ENCODE measurements at places on chromosomes 3 and 15. TPM values are rescaled to one million over a fixed set of nuclear protein-coding genes. Genes with fewer than 3 reads are reported as not detected.

TLNRD1 gene
- 17.8 TPM for total RNA-seq

ISG20 gene
- total RNA-seq, result 48.6 TPM

- no peak for DNase-seq
These were observed 27.0 kb downstream of the ARL14 start for GRCh38 chr3:160703974-160704373.

DNA sequence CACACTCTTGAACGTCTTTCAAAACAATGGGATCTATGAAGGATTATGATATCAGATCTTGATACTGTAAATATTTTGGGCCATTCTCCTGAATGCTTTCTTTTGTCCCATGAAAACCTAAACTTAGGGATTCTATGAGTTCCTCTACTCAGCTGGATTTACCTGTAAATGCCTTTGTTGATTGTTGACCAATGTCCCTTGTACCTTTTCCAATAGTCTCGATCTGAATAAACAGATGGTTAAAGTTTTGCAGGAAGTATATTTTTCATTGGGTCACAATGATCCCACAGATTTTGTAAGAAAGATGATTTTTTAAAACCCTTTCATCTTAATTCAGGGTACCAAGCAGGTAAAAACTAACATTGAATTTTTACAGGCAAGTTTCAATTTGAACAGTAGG, 634.1 kb downstream of the FHIT start:
- DNase-seq, result no peak

DNA sequence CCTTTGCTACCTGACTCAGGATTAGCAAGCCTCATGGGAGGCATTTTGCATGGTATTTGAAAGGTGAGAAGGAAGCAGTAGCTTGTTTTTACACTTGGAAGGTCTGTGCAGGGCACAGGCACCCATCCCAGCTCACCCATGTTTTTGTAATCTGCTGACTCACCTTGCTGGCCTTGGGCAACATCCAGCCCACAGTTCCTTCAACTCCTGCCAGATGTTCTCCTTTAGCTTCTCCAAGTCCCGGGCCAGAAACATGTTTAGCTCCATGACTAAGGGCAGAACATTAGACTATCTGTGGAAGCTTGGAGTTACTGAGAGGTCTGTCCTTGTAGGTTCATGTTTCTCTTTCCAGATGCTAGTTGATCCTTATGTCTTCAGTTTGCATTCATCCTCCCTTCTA, 12.4 kb upstream of the ZNF770 start:
- DNase-seq, result peak; percentile 90

DNA sequence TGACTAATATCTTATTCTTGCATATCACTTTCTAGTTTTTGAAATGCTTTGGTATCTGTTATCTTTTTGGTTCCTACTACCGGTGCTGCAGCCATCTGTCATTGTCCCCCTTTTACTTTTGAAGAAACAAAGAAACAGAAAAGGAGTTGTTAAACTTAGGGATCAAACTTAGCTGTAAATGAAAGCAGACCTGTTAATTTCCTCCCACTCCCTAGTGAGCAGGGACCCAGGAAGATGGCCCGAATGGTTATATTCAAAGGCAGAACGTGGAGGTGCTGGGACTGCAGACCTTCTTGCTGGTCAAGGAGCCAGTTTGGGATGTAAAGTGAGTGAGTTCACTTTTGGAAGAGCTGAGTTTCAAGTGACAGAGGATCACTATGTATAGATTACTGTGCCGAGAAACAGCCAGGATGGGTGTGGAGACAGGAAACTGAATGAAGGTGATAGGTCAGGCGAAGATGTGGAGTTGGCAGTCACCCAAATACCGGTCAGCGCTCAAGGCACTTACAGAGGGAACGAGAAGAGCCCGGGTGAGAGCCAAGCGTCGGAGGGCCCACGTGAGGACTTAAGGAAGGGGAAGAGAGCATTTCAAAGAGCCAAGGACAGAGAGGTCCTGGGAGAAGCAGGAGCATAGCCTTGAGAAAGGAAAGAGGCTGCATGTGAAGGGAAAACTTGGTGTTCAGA, 20.1 kb downstream of the KBTBD8 start:
- DNase-seq, result no peak

- no peak for DNase-seq
These were observed 52.7 kb downstream of the TRIM71 start for GRCh38 chr3:32870373-32871095.

Measured in PC-3 (cell line).